ENCODE measurements at places on chromosomes 12 and 14.

GRCh38 chr12:108800591-108800990, 56.8 kb downstream of the SSH1 start:
- DNase-seq = no peak

DNA sequence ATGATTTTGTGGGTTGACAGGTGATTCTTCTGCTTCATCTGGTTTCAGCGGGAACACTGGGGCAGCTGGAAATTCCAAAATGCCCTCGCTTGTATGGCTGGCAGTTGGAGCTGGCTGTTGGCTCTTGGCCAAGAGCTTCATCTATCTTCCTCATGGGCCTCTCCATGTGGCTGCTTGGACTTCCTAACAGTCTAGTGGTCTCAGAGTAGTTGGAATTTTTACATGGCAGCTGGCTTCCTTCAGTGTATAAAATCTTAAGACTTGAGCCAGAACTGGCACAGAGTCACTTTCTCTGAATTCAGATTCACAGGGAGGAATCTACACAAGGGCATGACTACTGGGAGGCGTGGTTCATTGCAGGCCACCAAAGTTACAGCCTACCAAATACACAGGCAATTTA, 204.9 kb upstream of the RMST start:
- no peak for DNase-seq

DNA sequence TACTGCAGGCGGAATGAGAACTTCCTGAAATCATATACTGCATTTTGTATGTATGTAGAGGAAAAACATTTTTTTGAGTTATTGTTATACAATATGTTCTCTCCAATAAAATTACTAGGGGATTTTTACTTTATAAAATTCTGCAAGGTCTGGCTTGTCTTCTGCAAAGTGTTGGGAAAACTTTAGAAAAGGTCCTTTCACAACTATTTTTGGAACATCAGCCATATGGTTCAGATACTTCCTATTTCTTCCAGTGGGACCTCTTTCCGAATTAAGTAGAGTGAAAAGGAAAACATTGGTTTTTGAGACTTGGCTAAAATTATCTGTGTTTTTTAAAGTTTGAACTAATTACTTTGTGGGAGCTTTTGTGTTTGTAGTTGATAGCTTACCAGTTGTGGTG, 52.7 kb downstream of the DAAM1 start:
- DNase-seq = no peak

- DNase-seq = peak; percentile 85
Observed at GRCh38 chr12:80186727-80187217, 87.4 kb downstream of the OTOGL start.

- no peak for DNase-seq
Observed at GRCh38 chr12:92058664-92059063, 87.0 kb downstream of the BTG1 start.

DNA sequence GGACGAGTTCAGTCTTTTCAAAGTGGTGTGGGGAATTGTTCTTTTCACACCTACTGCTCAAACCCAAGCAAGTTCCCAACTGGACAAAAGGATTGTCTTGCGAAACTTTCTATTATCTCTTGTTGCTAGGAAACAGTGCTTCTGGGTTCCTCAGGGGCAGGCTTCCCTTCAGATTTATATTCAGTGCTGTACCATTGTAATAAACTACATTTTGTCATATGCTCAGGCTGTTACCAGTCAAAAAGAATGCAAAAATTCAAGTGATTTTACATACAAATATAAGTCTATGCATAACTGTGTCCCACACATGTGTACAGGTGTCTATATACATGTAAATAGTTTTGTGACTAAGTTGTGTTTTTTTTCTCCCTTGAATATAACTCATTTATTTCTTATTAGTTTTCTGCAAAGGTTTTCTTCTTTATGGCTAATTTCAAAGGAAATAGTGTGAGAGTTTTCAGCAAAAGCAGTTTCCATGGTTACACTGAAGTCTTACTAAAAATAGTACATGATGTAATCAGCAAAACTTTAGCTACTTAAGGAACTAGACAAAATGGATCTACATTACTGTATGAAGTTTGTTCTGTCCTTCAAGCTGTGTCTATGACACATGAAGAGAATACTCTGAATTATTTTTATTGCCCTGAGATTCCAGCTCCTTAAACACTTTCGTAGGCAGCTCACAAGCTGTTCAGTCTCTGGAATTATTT, 430.2 kb upstream of the TMPO start:
- DNase-seq = no peak

Data from AG09309 (cell line).